RPMI8226 (cell line): ENCODE measurements at places on chromosomes 6 and 20.

GRCh38 chr6:38141085-38141484 lies 321.6 kb downstream of the ZFAND3 start:
- DNase-seq, result no peak

DNA sequence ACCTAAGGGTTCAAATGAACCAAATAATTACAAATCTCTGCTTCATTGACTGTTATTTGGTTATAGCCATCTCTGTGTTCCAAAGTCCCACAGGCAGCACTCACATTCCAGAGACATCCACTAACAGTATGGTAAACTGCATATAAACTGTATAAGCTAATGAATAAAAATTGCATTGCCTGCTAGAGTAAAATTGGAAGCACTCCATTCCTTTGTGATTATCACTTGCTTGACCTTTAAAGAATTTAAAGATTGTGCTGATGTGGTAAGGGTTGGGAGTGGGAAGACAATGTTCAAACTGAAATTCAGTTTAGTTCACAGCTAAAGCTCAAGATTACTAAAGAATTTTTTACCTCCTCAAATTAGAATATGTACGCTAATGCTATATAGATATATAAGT lies 31.0 kb upstream of the OSTM1 start:
- DNase-seq, result no peak

GRCh38 chr6:30572148-30572547 lies 906 bp downstream of the ABCF1 start:
- no peak for DNase-seq

GRCh38 chr20:50062006-50062838 lies 50.7 kb downstream of the UBE2V1 start:
- no peak for DNase-seq
